NK-92 treated with Interleukin-12 subunit alpha and Interleukin-12 subunit beta, amount 100 ng/mL, for 24 hours (cell line): ENCODE measurements at places on chromosomes 2 and 18.

DNA sequence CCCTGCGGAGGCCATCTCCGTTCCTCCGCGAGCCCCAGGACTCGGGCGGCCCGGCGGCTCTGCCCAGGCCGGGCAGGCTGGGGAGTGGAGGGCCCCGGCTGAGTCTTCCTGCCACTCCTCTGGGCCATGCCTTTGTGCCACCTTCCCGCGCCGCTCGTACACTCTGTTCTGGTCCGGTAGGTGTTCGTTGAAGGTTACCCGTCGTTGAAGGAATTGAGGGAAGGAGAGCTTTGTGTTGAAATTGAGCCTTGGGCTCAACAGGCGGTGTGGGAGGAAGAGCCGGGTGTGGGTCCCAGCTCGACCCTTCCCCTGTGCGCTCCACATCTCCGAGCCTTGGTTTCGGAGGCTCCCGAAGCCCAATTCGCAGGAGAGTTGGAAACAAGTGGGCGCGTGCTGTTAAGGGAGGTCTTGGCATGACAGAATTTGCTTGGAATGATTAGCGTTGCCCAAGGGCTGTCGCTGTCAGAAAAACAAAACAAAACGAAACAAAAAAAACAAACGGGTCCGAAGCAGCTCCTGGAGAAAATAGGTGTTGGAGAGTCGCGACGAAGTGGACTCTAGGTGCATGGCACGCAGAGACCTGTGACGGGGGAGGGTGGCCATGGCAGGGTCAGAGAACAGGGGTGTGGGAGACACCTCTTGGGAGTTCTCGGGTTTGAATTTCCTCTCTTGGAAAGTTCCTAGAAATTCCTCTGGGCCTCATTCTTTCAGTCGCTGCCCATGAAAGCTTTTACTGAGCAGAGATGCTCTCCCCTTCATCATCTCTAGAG is 1.2 kb upstream of the MZT2A start:
- DNase-seq: no peak

DNA sequence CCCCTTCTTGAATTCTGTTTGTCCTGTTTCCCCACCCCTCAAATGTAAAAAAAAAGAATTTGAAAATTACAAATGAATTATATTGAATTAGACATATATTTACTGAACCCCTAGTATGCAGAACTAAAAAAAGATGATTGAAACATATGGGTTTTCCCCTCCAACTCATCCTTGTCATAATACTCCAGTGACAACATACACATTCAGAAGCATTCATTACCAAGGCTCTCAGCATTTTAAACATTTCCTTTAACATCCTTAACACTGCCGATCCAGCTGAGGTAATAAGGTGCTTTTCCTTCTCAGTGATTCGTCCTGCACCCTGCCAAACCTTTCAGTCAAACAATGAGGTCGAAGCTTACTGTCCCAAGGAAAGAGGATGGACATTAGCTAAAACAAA is 53.1 kb upstream of the DTNB start:
- DNase-seq: no peak

DNA sequence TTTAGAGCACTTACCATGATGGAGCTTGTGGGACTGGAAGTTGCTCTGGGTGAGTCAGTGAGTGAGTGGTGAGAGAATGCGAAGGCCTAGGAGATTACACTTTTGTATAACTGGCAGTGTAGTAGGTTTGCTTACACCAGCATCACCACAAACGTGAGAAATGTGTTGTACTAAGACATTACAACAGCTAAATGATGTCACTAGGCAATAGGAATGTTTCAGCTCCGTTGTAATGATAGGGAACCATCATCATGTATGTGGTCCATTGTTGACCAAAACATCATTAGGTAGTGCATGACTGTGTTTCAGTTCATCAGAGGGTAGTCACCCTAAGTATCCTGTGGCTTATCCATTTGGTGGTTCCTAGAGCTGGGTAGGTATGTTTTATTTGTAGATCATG is 11.9 kb downstream of the ZNF407 start:
- DNase-seq: no peak

GRCh38 chr2:156136566-156136965 is 196.0 kb downstream of the NR4A2 start:
- DNase-seq: no peak

- no peak for DNase-seq
Measured at GRCh38 chr2:46747297-46747818, 168.2 kb downstream of the MCFD2 start.

DNA sequence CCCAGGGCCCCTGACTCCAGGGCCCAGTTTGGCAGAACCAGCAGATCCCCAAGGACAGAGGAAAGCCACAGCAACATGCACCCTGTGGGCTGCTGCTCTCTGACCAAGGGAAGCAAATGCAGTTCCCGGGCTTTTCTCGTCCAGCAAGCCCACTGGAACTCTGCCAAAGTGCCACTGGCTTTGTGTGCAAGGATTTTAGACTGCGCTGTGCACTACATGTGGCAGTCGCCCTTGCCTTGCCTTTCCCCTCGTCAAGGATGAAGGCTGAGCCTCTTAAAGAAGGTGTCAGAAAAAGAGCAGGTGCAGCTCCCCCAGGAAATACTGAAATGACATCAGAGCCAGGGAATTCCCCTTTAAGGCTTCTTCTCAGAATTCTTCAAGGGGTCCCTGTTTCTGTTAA is 199.2 kb downstream of the TFCP2L1 start:
- DNase-seq: no peak

DNA sequence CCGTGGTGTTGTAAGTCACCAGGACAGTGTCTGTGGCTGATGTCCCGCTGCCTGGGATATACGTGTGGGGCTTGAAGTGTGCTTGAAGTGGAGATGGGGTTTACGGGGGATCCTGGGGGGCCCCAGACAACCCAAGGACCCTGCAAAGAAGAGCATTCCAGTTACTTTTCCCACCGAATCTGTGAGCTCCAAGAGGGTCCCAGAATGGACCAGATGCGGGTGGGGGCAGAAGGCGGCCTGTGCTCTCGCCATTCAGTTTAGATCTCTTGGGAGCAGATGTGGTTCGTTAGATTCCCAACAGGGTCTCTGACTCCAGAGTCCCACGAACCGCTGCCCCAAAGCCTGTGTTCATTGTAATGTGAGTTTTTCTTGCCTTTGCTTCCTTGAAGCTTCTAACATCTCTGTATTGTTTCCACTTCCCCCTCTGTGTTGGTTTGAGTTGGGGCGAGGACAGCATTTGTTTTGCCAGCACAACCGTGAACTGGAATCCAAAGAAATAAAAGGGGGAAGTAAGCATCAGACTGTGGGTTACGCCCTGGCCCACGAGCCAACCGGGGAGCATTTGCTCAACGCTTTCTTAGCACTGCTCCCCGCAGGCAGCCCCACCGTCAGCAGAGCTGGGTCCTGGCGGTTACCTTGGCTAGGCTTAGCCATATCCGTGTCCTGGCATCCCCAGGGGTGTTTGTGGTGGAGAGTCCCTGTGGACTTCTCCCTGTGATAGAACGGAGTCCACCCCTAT is 92.1 kb downstream of the SH3BP4 start:
- DNase-seq: no peak

GRCh38 chr18:78701771-78702396 is 277.7 kb upstream of the SALL3 start:
- DNase-seq: no peak

DNA sequence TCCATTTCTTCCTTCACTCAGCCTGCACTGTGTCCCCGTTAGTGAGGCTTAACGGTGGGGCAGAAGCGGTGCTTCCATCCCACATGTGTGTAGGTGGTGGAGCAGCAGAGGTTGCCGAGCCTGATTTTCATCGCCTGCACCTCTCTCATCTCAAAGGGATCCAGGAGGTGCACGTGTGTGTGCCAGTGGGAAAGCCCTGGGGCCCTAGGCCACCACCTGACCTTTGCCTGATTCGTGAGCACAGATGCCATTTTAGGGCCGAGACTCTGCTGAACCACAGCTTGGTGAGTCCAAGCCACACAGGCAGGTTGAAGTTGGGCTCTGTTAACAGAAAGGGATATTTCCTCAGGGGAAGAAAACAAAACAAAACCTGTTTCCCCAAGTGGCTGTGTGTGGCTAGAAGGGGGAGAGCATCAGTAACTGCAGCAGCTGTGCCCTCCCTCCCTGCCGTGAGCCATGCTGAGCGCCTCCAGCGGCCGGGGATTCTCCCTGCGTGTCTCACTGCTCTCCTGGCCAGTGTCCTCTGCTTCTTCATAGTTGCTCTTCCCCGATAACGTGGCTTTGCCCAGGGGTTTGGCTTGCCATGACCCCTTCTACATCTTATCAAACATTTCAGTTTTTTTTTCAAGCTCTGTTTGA is 81.5 kb downstream of the MAPRE2 start:
- DNase-seq: no peak
